CD4-positive, alpha-beta T cell treated with Interferon alpha-2 for 1 hour (primary cell): ENCODE measurements at places on chromosomes 6 and 20.

DNA sequence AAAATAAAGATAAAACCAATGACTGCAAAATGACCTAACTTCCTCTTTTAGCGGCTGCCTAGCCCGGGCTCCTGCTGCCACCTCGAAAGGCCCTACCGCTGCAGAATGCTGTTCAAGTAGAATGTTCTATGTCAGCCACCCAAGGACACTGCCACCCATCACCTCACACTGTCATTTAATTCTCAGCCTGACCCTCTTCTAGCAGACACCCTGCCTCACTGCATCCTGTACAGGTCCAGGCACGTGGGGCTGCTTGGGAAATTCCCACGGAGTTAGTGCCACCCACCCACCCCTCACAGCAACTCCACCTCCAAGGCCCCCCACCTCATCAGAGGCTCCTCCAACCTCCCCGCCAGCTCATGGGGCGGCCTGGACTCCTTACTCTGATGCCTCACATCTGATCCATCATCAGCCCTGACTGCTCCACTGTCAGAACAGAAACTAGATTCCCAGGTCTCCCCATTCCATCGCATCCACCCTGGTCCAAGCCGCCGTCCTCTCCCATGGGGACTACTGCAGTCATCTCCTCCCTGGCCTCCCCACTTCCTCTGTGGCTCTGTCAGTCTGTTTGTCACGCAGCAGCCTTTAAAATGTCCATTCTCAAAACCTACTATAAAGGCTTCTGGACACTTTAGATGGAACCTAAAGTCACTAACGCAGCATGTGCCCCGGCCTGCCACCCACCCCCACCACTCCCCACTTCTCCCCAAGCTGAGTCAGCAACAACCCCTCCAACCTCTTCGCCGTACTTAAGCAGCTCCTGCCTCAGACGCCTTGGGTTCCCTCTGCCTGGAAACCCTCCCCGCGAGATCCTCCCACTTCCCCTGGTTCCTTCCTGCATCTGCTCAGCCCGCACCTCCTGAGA is 17.0 kb downstream of the NFATC2 start:
- DNase-seq: peak; percentile 59

DNA sequence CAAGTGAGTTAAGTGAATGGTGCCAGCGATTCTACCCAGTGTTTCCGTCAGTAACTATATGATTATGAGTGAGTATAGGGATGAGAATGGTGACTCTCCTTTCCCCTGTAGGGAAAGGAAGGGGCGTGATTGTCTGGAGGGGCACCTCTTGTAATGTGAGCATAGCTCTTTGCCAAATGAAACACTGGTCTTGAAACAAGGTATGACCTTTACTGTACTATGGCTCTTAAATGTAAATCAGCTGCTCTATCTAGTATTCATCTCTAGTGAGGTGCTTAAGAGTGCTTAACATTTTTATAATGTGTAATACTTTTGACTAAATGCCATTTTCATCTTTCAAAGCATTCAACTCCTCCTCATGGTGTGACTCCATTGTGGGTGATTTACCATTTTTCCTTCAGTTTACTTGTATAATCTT is 11.0 kb downstream of the PANK2 start:
- no peak for DNase-seq

DNA sequence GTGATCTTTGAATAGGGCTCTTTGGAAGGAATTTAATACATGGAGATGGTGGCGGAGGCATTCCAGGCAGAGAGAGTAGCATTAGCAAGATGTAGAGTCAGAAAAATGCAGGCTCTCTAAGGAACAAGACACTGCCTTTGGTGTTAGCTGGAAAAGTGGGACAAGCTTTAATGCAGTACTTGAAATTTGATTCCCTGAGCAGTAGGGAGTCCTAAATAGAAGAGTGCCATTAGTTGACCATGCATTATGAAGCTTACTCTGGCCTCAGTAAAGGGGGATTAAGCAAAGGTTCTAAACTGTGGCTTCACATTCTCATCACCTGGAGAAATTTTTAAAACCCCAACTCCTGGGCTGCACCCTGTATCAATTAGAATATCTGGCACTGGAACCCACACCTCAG is 494.8 kb upstream of the SOX4 start:
- DNase-seq: no peak

DNA sequence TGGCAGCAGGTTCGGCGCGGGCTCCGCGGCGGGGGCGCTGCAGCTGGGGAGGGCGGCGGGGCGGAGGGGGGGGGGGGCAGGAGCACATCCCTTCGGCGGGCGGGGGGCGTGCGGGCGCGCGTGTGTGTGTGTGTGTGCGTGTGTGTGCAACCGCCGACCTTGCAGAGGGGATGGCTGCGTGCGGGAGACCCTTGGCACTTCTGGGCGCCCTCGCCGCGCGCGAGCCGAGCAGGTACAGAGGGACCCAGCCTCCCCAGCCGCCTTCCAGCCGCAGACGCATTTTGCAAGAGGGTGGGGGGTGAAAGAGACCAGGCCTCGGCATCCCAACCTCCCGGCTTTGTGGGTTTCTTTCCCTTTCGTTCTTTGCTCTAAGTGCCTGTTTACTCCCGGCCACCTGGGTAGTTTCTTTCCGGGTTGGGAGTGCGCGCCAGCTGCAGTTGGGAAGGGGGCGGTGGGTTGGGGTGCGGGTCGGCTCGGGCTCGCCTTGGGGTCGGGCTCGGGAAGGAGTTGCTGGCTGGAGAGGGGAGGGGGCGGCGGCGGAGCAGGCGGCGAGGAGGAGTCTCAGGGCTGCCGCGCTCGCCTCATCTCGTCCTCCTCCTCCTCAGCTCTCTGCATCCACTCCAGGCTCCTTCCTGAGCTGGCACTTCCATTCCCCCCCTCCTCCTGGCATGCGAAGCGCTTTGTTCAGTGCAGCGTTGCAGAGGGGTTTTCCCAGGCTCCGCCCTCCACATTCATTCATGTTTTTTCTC is 620 bp downstream of the HIVEP1 start:
- DNase-seq: peak; percentile 86

DNA sequence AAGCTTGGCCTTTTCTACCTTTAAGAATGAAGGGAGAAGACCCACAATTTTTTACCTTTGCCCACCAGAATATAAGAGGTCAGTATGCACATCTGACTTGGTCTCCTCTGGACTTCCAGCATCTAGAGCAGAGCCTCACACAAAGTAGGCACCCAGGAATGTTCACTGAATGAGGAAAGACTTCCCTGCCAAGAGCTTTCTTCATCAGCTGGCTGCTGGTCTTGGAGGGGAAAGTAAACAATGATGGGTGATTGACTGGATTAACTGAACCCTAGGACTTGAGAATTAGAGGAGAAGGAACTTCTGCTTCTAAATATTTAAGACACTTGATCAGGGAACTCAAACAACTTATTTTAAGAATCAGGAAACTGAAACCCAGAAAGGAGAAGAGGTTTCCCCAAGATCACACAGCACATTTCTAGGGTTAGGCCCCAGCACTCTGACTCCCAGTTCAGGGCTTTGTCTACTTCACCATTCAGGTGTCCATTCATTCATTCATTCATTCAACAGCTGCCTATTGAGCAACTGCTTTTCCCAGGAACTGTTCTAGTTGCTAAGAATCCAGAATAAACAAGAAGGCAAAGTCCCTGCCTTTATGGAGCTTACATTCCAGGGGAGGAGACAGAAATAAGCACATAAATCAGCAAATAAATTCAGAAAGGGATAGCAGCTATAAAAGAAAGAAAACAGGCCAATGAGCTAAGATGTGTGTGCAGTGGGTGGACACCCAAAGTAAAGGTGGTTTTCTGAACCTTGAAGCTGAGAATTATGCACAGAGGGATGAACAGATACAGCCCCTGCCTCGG is 216.9 kb upstream of the LRFN2 start:
- DNase-seq: no peak

- peak; percentile 33 for DNase-seq
Observed at GRCh38 chr20:38113401-38114325, 51.4 kb downstream of the TGM2 start.

- no peak for DNase-seq
Observed at GRCh38 chr6:39279539-39279938, 34.7 kb downstream of the KCNK17 start.

GRCh38 chr6:5302220-5302946 is 41.1 kb downstream of the FARS2 start:
- DNase-seq: no peak

DNA sequence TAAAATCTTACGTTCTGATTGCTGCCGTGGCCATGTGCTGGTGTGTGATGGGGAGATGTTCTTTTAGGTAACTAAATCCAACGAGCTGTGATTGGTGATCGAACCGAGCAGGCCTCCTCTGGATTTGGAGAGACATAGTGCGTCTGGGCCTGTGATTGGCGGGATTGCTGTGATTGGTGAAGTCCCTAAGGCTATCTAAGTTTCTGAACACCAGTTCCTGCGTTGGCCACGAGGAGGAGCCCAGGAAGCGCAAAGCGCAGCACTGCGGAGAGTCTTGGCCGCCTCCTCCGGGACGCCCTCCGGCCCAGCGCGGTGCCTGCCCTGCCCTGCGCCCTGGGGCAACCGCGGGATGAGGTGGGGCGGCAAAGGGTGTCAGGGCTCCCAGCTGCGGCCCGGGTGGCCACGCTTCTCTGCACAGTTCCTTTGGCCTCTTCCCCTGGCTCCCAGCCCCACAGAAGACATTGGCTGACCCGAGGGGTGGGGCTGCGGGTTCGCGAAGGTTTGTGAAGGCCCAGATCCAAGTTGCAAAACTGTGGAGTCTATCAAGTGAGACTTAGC is 33.0 kb downstream of the HNF4A start:
- DNase-seq: peak; percentile 61

GRCh38 chr20:57835588-57836455 is 126.0 kb upstream of the PMEPA1 start:
- no peak for DNase-seq

DNA sequence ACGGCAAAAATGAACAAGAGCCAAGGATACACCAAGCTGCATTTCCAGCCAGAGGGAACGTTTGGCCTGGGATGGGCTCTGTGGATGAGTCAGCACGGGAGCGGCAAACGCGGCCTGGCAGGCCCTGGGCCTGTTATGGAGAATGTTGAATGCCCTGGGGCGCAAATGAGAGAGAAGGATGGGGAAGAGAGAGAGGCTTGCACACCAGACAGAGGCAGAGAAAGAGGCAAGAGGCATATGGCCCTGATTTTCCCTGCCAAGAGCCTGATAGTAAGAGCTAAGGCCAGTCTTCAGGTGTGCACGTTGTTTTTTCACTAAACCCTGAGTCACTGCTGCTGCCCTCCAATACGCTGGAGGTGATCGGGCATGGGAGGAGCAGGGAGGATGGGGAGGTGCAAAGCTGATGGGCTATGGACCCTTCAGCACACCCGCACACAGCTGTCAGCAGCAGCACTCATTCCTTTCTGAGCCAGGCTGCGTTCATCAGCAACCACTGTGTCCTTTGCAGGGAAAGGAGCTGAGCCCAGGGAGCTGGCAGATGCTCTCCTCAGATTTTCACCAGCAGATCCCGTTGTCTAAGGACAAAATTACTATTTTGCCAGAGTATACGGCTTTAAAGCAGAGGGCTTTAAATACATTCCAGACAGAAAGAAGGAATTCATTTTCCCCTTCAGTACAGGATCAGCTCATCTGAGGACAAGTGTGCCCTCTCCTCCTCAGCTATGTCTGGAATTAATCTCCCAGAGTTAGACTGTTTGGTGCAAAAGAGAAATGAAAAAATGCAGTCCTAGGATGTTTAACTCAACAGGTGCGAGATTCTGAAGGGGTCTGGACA is 61.7 kb upstream of the SLC22A23 start:
- no peak for DNase-seq

GRCh38 chr20:17534077-17534476 is 2.9 kb upstream of the BFSP1 start:
- DNase-seq: no peak

GRCh38 chr6:88705601-88706000 is 257.8 kb downstream of the RNGTT start:
- DNase-seq: no peak

DNA sequence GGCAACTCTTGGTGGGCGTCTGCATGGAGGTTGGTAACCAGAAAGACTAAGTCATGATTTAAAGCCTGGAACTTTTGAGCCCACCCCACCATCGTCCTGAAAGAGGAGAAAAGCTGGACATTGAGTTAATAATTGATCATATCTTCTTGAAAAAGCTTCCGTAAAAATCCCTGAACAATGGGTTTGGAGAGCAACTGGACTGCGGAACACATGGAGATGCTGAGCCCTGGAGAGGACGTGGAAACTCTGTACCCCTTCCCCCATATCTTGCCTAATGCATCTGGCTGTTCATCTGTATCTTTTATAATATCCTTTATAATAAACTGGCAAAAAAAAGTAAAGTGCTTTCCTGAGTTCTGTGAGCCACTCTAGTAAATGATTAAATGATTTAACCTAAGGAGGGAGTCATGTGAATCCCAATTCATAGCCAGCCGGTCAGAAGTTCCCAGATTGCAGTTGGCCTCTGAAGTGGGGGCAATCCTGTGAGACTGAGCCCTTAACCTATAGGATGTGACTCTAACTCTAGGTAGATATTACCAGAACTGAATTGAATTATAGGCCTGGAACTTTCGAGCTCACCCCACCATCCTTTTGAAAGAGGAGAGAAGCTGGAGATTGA is 26.5 kb upstream of the LGSN start:
- no peak for DNase-seq

GRCh38 chr6:4667591-4667990 is 108.6 kb upstream of the CDYL start:
- no peak for DNase-seq

- no peak for DNase-seq
Observed at GRCh38 chr20:23042270-23042669, 7.2 kb downstream of the SSTR4 start.

DNA sequence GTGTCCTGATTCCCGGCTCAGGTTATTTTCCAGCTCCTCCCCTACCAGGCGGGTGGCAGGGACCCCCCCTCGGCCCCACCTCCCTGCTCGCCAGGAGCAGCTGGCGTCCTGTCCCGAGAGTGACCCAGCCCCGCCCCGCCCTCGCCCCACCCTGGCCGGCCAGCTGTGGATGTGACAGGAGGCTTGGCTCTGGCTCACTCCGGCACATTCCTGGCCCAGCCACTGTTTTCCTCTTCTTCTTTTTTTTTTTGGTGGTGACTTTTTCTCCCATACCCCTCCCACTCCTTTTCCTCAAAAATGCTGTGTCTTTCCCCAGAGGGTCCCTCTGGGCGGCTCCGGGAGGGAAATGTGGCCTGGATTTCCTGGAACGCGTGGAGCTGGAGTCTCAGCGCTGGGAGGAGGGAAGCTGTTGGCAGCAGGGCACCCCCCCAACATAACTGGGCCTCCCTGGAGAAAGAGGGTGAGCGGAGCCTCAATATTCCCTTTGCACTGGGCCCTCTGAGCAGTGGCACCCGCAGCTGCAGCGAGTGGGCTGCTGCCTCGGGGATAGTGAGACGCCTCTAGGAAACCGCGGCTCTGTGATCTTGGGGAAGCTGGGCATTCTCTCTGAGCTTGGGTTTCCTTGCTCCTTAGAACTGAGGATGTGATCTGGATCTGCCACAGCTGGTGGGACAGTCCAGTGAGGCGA is 28.3 kb upstream of the CSNK2A1 start:
- DNase-seq: no peak

DNA sequence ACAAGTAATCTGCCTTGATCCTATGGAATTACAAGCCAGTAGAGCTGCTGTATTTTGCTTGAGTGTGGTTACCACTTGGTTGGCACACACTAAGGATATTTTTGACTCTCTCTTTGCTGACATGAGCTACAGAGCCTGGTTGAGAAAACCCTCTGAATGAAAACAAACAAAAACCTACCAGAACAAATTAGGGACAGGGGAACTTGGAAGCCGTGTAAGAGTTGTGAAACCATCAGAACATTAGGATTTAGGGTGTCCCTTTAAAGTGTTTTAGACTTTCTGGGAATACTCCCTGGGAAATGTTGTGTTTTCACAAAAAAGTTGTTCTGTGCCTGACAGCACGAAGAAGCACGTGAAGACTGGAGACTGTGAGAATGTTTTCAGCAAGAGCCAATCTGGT is 20.5 kb upstream of the PDE7B start:
- no peak for DNase-seq

- peak; percentile 9 for DNase-seq
Observed at GRCh38 chr6:167090171-167090570, 32.7 kb upstream of the CCR6 start.

GRCh38 chr6:81792826-81793225 is 40.3 kb upstream of the TENT5A start:
- no peak for DNase-seq
